ENCODE measurements at places on chromosomes 12 and 14.

DNA sequence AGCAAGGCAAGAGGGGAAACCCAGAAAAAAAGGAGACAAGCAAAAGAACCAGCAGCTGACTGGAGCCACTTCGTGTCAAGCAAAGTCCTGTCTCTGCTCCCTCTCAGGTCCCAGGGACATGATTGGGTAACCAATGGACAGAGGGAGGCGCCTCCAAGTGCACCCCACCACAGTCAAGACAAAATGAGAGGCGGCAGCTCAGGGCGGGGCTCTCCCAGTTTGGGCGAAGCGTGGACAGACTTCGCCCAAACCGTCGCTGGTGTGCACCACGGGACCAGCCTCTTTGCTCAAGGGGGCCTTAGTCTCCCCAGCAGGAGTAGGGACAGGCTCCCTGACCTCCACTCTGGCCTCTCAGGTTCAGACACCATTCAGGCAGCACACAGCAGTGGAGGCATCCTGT, 1.5 kb upstream of the BEGAIN start:
- no peak for DNase-seq

DNA sequence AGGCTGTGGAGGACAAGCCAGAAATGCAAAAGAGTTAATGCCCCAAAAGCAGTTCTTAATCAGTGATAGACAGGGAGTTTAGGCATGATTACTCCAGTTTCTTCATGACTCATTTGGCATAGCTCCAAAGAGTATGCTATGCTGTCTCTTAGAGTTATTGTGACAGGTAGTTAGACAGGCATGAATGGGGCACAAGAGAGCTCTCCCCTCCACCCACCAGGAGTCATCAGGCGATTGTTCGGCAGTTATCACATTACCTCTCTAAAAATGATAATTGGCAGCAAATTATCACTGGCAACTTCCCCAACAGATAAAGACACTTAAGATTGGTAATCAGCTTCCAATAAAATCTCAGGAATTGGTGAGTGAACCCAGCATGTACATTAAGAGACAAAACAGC, 320.1 kb downstream of the DAD1 start:
- DNase-seq = no peak

DNA sequence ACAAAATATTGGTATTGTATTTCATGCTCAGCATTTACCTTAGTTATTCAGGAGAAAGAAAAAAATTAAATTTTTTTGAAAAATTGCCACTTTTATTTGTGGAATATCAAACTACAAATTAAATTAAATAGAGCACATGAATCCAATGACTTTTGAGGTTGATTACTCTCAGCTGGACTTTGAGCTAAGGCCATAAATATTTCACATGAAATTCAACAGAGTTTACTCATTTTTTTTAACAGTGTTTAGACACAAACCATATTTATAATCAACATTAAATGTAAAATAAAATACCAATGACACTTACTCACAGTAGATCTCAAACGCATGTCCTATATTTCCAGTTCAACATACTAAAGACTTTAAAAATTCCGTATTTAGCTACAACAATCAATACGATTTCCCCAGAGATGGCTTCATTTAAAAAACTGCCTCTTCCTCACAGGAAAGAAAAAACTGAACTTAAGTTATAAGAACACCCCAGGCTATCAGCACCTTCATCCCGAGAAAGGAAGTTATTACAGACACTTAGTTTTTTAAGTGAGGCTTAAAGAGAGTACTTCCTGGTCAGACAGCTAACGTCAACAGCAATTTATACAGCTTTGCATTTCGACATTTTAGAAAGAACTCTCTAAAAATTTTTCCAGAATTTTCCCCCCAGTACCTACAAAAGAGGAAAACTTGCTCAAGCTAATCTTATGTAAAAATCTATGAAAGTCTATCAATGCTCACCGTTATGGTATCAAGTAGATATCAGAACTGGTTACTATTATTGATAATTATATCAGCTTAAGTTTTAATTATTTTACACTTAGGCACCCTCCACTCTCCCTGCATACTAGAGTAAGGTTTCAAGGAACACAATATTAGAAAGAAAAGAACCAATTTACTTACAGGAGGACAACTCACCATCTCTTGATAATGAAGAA, 13.8 kb downstream of the TAOK3 start:
- no peak for DNase-seq

DNA sequence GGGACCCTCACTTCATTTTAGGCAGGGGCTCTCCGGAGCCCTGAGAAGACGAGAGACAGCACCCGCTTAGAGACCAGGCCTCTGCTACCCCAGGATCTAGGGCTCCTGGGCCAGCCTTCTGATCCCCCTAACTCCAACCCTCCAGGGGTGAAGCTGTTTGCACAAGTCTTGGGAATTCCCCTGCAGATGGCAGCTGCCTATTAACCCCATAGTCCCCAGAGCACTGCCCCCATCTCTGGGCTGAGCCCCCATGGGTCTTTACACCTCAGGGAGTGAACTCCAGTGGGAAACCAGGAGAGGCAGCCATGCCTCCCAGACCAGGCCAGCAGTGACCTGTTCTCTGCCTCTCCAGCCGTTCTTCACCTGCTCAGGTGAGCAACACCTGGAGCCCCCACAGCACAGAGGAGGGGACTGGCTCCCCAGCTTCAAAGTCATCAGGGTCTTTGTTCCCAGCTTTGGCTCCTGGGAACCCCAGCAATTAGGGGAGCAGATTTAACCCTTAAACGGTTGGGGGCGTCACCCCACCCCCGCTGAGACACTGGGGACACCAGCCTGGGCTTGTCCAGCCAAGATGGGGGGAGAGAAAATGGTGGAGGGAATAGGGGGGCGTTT, 2.3 kb downstream of the WNT10B start:
- DNase-seq = no peak

All from activated CD4-positive, alpha-beta T cell treated with anti-CD3 and anti-CD28 coated beads for 48 hours (primary cell).